ENCODE measurements at places on chromosomes 16 and 17.
A peak's percentile ranks its signal among the peaks of the same experiment; 100 is the strongest.

- no peak overlapping the region for H3K4me3 ChIP-seq
- peaks cover 21% of the 10 kb centered on the region for H3K27me3 ChIP-seq
- H3K27ac ChIP-seq = no peak overlapping the region
- H3K36me3 ChIP-seq = no peaks in the 10 kb centered on the region
- DNase-seq = peak; percentile 77
Observed at GRCh38 chr16:68445458-68445857, 2.9 kb downstream of the SMPD3 start.

DNA sequence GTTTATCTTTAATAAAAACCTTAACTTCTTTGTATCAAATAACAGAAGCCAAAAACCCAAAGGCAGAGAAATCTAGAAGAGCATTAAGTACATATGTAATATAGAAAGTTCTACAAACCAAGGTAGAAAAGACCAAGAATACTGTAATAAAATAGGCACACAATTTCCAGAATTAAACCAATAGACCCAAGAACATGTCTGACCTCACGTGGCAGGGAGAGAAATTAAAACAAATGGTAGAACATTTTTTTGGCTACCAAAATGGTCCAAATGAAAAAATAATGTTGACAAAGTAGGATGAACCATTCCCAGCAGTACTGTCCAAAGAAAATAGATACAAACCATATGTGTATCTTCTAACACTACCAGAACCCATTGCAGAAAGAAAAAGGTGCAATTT, 183.5 kb downstream of the CPPED1 start:
- H3K27ac ChIP-seq = peak overlapping the region; percentile 48
- H3K4me1 ChIP-seq = peaks cover 34% of the 10 kb centered on the region
- no peaks in the 10 kb centered on the region for H3K36me3 ChIP-seq
- H3K4me3 ChIP-seq = no peak overlapping the region

- no peaks in the 10 kb centered on the region for H3K36me3 ChIP-seq
- DNase-seq = no peak
Observed at GRCh38 chr16:80573700-80574120, 32.9 kb downstream of the DYNLRB2 start.

- no peaks in the 10 kb centered on the region for H3K27me3 ChIP-seq
- H3K4me3 ChIP-seq = no peak overlapping the region
- no peaks in the 10 kb centered on the region for H3K36me3 ChIP-seq
Observed at GRCh38 chr17:14373614-14374259, 72.9 kb downstream of the HS3ST3B1 start.

DNA sequence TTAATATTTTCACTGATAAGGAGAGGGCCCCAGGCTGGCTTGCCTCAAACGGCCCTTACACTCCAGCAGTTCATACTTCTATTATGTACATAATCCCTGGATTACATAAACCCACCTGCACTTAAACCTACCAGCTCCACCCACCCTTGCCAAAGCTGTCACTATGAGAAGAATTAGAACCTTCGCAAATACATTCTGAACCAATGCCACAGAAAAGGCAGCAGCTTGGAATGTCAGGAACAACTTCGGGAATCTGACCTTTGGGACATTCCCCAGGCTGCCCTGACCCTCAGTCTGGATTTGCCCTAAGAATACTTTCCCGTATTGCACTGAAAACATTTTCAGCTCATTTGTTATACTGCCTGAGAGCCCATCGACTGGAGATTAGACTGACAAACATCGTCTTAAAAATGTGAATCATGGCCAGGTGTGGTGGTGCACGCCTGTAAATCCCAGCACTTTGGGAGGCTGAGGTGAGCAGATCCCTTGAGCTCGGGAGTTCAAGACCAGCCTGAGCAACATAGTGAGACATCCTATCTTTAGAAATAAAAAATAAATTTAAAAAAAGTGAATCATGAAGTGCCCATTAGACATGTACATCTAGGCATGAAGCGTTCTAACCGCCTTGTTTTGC, 21.0 kb upstream of the SEC14L1 start:
- no peak for DNase-seq
- H3K4me3 ChIP-seq = no peak overlapping the region
- peaks cover 12% of the 10 kb centered on the region for H3K4me1 ChIP-seq
- no peak overlapping the region for H3K27ac ChIP-seq
- no peaks in the 10 kb centered on the region for H3K27me3 ChIP-seq
- no peaks in the 10 kb centered on the region for H3K36me3 ChIP-seq

Data from activated CD4-positive, alpha-beta T cell treated with anti-CD3 and anti-CD28 coated beads for 36 hours (primary cell).